ENCODE measurements at places on chromosomes 7 and 10.

DNA sequence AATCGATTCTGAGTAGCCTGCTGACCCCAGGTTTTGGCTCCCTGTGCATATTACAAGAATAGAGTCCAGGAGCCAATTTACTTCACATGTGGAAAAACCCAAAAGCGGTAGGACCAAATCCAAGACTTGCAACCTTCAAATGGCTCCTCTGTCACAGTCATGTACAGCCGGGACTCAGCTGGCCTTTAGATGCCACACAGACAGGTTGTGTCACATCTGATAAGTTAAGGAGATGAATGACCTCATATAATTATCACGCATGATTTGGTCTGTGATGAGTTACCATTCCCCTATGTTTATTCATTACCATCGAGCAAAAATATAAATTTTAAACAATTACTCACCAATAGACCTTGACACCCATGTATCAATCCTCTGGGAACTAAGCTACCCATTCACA, 14.2 kb downstream of the CACNA2D1 start:
- DNase-seq: no peak

GRCh38 chr7:15628876-15629275, 57.6 kb downstream of the MEOX2 start:
- peak; percentile 9 for DNase-seq

GRCh38 chr7:12031186-12031585, 179.9 kb upstream of the TMEM106B start:
- no peak for DNase-seq

DNA sequence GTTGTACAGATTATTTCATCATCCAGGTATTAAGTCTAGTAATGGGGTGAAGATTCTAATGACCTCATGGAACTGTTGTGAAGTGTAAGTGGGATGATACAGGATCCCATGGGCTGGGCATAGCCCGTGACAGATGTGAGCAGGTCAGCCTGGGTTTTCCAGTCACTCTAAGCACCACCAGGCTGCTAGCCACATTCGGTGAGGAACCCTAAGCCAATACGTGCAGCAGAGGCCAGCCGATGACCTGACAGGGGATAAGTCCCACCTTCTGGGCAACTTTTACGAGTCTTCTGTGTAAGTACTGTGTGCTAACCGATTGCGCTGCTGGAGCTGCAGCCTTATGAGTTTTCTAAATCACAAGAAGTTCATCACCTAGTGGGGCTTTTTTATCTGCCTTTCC, 7.3 kb downstream of the ZNF503 start:
- no peak for DNase-seq

- DNase-seq: no peak
Observed at GRCh38 chr10:11336722-11337162, 274.7 kb downstream of the USP6NL start.

DNA sequence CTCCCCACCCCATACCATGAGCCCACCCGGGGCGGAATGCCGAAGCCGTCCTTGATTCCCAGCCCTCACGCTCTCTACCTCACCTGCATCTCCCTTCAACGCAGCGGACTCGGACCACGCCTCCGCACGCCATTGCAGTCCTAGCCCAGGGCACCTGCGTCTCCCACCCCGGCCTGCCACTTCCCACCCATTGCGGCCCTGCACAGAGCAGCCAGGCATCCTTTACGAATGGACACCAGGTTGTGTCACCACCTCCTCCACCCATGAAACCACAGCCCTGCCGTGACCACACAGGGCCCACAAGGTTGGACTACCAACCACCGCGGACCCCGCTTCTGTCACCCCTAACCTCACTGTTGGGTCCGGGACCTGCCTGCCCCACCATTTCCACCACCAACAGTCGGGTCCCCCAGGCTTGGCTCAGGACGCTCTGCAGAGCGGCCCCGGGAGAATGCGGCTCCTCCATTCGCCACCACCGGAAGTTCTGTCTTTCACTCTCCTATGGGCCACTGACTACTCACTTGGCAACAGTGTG, 232.5 kb downstream of the MAD1L1 start:
- no peak for DNase-seq

DNA sequence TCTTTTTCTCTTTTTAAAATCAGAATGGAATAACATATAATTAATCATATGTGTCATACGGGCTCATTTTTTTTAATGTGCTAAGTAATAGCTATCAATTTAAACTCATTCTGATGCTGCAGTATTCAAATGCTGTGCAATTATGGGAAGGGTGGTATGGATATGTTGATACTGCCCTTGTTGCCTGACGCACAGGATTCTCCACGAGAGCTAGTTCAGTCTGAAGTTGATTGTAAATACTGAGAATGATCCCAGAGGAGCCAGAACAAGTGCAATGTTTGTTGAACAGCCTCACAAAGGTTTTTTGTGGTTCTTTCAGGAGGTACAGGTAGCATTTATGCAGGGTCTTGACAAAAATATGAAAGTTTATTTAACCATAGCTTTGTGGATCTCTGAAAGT, 13.4 kb downstream of the NPY start:
- no peak for DNase-seq

- no peak for DNase-seq
Observed at GRCh38 chr7:27533652-27534081, 129.0 kb downstream of the HIBADH start.

- no peak for DNase-seq
Observed at GRCh38 chr10:114401195-114401791, 3.0 kb downstream of the AFAP1L2 start.

DNA sequence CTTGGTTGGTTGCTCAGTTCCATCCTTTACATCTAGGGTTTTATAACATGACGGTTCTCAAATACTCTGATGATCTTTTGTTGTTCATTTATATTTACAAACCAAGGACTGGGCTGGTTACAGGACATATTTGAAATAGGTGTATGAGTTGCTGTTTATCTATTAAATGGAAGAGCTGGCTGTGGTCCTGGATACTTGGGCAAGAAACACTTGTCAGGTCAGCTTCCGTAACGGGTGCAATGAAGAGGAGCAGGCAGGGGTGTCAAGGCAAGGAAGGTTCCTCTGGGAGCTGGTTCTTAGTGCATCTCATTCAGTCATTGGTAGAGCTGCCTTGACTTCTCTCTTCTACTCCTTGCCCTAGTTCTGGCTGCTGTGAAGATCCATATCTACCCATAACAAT, 4.8 kb upstream of the TMEM26 start:
- no peak for DNase-seq

GRCh38 chr7:86968618-86969017, 90.8 kb downstream of the ELAPOR2 start:
- no peak for DNase-seq

DNA sequence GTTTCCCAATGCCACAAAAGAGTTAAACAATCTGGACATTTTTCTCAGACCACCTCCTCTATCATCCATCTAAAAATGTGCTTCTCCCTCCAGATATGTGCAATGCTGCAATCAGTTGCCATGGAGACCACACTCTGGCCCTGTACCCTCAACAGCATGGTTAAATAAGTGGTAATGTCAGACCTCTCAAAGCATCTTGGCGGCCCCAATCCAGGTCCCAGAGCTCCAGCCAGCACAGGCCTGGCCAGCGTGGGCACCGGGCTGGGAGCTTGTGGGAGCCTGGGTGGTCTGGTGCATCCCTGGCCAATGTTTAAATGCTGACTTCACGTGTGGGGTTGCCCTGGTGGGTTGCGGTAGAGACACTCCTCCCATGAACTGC, 362.9 kb upstream of the ZNF32 start:
- DNase-seq: no peak

DNA sequence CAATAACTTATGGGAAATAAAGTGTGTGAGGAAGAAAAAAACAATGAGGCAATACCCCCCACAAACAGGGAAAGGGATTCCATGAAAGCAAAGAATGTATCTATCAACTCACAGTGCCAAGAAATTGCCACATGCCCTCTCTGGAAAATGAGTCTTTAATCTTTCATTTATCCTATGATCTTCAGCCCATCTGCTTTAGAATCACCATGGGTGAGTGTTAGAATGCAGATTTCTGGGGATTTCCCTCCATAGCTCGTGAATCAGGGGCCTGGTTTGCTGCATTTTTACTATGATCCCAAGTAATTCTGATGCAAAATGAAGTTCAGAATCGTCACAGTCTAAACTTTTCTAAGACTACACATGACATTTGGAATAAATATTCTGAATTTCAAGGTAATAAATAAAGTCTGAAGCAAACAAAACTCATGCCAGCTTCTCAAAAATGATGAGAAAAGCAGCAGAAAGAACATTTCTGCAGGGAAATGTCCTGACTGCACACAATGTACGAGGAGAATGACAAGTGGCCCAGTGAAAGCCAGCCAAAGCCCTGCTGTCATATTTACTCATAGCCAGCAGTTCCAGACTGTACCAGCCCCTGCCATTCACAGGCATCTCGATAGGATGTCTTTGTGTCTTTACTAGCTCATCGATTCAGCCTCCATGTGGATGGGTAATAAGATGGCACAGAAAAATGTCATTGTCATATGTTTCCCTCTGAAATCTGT, 167.1 kb downstream of the ELMO1 start:
- no peak for DNase-seq

- DNase-seq: no peak
Observed at GRCh38 chr7:1842321-1843221, 172.5 kb downstream of the ELFN1 start.
